ENCODE measurements at places on chromosomes 3 and 15.

- DNase-seq: peak; percentile 58
Observed at GRCh38 chr3:124281453-124282316, 289.8 kb upstream of the ROPN1 start.

- DNase-seq: peak; percentile 87
Observed at GRCh38 chr3:48429317-48429959, 448 bp downstream of the PLXNB1 start.

- DNase-seq: no peak
Observed at GRCh38 chr3:112604536-112604935, 36.4 kb downstream of the CCDC80 start.

GRCh38 chr3:184289426-184289938, 9.6 kb upstream of the PSMD2 start:
- DNase-seq: peak; percentile 67

DNA sequence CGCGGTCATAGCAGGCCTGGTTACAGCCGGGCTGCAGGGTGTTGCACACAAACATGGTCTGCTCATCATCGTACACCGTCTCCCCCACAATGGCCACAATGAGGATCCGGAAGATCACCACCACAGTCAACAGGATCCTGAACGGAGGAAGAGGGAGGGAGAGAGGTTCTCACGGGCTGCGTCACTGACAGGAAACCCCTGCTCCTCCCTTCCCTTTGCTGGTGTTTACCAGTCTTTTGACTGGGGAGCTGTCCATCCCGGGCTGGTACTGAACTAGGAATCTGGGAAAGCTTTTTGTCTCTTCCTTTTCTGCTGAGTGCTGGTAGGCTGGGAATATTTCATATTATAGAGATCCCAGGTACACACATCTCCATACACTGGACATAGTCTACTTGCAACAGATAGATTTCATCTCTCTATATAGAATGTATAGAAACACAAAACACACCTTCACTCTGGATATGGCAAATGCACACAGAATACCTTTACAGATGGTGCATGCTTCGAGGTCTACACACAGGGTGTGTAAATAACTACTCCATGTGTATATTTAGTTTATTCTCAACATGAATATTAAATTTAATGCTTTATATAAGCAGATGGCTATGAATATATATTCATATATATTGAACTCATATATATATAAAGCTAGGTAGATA, 1.4 kb downstream of the GJD2 start:
- no peak for DNase-seq

- no peak for DNase-seq
Observed at GRCh38 chr3:157094301-157094700, 65.6 kb downstream of the CCNL1 start.

DNA sequence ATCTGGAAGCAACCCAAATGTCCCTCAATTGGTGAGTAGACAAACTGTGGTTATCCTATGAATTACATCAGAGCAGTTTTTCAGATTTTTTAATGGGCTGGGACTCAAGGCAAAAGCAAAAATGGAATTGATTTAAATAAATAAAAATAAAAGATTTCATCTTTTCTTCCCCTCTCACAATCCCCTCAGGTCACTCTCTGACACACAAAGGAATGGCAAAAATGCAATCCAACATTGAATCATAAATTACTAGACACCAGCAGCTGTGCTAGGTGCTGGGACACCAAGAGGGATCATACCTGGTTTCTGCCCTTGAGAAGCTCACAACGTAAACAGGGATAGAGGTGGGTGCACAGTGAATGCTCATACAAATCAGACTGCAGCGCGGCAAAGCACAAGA, 58.8 kb downstream of the CPN2 start:
- no peak for DNase-seq

GRCh38 chr15:57025264-57025926, 107.0 kb downstream of the TCF12 start:
- no peak for DNase-seq

DNA sequence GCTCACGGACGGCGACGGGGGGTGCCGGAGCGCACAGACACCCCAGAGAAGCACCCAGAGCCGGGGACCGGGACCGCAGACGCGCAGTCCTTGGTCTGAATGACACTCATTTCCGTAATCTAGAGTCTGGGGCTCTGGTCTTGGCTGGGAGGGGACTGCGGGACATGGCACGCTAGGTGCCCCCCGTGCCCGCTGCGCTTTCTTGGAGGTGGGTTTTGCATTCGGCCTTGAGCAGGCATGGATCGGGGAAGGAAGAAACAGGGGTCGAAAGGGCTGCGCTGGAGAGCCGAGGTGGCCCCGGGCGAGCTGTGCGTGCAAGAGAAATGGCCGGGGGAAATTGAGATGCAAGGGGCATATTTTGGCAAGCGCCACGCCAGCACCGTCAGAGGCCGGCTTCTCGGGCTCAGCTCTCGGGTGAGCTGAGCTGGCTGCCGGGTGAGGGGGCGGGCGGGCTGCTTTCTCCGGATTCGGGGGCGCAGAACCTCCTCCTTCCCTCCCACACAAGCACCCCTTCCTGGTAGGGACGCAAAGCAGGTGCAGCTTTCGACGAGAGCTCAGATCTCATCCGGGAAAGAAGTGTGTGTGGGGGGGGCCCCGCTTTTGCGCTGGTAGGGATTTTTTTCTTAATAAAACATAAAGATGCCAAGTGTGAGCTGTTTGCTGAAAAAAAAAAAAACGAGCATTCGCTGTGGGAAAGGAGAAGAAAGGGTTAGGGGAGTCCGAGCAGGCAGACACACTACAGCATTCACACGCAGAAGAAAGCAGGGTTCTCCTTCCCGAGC, 963 bp upstream of the NTRK3 start:
- DNase-seq: no peak

- no peak for DNase-seq
Observed at GRCh38 chr3:152620395-152620794, 214.5 kb upstream of the P2RY1 start.

DNA sequence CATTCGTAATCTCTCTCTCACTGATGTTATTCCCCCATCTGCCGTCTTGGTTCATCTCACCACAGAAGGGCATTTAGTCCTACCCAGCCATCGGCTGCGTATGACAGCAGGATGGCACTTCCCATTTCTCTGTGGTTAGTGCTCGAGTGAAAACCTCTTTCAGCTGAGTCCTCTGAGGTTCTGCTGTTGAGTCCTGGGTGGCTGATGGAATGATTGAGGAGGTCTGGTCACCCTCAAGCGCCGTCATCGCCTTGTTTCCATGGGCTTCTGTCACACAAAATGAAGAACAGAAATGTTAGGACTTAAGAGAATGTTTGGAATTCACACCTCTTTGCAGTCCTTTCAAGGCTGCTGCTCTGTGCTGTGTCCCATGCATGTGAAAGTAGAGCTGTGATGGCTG, 9.4 kb upstream of the SACM1L start:
- DNase-seq: no peak
